MM.1S (cell line): ENCODE measurements at places on chromosomes 11 and 22.
A peak's percentile ranks its signal among the peaks of the same experiment; 100 is the strongest.

GRCh38 chr22:40499209-40499623, 128.8 kb downstream of the SGSM3 start:
- DNase-seq: peak; percentile 20

DNA sequence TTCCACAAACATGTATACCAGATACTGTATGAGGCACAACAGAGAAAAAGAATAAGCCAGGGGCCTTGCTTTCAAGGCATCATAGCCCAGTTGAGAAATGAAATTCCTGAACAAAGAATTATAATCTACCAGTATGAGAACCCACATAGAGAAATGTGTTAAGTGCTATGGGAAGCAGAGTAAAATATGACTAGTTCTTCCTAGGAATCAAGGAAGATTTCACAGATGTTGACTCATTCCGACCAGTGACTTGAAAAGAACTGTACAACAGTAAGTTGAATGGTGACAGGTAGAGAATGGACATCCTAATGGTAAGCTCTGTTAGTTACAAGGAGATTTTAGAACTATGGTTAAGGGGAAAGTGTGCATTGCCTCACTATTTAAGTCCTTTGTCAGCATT, 102.6 kb downstream of the TRIM44 start:
- DNase-seq: no peak

DNA sequence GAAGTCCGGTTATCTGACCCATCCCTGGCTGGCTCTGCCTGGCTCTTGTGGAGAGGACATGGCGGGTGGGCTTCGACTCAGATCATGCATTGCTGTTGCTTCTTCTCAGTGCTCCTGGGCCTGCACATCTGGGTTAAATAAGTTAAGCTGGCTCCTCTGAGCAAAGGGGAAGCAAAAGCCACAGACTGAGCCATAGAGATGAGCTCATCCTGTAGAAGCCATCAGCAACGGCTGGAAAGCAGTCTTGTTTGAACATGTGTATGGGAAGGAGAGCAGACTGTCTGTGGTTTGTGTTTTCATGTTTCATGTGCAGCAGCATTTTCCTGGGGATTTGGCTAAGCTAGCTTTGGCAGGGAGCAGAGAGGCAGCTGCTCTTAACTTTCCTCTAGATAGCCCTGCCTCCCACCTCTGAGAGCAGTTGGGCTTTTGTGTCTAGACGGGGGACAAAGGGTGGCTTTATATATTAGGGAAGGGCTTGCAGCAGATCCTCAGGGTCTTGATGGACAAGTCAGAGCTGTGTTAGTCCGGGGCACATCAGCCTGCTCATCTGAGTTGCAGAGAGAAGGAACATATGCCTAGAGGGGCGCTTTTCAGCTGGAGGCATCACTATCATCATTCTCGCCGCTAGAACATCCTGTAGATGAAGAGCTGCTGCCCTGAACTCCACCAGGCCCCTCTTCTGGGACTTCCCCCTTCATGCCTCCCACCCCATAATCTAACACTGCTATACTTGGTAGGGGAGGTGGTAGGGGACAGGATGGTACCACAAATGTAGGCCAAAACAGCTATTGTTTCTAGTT, 14.9 kb downstream of the DCPS start:
- peak; percentile 67 for DNase-seq

GRCh38 chr11:103696123-103696522, 340.3 kb upstream of the DDI1 start:
- no peak for DNase-seq

DNA sequence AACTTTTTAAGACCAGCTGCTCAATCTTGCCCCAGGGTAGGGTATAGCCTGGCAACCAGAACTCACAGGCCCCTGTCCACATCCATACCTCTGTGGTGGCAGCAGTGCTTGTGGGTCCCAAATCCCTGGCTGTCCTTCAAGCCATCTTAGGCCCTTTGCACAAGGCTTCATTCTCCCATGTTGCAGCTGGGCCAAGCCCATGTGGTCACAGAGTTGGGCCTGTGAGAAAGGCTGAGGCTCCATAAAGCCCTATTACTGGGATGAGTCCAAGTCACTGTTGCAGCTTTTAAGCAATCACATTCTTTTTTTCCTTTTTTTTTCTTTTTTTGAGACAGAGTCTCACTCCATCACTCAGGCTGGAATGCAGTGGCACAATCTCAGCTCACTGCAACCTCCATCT, 47.9 kb upstream of the SLC25A1 start:
- no peak for DNase-seq

- DNase-seq: no peak
Measured at GRCh38 chr11:129242855-129243254, 50.7 kb upstream of the ARHGAP32 start.

DNA sequence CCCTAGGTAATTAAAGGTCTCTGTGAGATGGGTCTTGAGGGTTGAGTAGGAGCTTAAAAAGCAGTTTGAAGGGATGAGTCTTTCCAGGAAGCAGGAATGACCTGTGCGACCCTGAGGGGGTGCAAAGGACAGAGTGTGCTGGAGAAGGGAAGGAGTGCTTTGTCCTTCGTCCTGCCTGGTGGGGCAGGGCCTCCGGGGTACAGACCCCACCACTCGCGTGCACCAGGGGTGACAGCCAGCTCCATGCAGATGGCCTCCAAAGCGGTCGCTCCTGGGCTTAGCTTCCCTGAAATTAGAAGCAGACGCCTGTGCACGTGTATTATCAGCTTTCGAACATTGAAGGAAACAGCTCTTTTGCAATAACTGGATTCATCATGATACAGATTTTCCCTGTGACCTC, 959.8 kb downstream of the BRD1 start:
- no peak for DNase-seq

DNA sequence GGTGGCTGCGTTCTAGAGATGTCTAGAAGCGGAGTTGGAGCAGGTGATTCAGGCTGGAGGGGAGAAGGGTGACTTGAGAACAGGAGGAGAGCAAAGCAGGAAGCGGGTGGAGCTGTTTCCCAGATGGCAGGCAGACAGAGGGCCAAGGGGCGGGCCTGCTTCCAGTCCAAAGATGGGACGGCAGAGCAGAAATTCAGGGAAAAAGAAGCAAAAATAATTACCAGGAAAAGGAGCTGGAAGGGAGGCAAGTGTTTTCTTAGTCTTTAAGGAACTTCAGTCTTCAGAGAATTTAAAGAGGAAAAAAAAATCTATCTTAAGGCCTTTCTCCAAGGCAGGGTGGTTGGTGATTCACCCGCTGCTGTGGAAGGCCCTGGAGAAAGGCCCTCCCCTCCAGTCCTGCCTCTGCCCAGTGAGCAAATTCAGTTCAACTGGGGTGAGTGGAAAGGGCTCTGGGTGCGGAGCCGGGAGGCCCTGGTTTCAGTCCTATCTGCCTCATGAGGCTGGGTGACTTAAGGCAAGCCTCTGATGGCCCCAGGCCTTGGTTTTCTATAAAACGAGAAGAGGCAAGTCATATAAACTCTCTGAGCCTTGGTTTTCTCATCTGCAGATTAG, 4.5 kb upstream of the CREB3L1 start:
- no peak for DNase-seq

- DNase-seq: no peak
Measured at GRCh38 chr22:49659924-49660315, 167.8 kb downstream of the BRD1 start.

DNA sequence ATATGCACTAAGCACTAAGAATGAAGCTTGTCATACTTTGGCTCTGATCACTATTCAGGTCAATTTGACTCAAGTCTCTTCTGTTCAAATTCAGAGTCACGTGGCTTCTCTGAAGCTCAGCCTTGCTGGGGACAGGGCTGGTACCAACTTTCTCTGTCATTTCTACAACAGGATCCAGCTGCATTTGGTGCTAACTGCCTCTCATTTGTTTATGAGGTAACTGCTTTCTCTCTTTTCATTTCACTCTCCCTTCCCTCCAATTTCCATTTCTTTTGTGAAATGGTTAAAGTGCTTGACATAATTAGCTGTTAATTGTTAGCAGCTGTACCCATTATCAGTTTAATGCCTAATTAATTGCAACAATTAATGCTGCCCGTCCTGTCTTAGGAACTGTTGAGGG, 259.7 kb upstream of the PLET1 start:
- DNase-seq: no peak

DNA sequence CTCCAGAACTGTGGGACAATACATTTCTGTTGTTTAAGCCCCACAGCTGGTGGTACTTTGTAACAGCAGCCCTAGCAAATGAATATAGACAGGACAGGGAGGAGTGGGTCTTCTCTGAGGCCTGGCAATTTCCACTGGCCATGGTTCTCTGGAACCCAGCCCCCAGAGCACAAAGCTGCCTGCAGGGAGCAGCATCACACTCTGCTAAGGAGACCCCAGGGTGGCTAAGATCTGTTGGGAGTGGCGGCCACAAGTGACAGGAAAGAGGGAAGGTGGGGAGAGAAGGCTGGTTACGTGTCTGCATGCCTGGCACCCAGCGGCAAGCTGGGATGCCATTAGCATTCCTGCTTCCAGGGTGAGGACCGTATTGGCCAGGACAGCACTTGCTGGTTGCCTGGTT, 211.9 kb downstream of the ST3GAL4 start:
- DNase-seq: no peak

- no peak for DNase-seq
Measured at GRCh38 chr22:49091917-49092545, 735.6 kb downstream of the BRD1 start.

- DNase-seq: no peak
Measured at GRCh38 chr11:26976389-26976788, 17.5 kb upstream of the FIBIN start.
